ENCODE measurements at places on chromosomes 1 and 21.

DNA sequence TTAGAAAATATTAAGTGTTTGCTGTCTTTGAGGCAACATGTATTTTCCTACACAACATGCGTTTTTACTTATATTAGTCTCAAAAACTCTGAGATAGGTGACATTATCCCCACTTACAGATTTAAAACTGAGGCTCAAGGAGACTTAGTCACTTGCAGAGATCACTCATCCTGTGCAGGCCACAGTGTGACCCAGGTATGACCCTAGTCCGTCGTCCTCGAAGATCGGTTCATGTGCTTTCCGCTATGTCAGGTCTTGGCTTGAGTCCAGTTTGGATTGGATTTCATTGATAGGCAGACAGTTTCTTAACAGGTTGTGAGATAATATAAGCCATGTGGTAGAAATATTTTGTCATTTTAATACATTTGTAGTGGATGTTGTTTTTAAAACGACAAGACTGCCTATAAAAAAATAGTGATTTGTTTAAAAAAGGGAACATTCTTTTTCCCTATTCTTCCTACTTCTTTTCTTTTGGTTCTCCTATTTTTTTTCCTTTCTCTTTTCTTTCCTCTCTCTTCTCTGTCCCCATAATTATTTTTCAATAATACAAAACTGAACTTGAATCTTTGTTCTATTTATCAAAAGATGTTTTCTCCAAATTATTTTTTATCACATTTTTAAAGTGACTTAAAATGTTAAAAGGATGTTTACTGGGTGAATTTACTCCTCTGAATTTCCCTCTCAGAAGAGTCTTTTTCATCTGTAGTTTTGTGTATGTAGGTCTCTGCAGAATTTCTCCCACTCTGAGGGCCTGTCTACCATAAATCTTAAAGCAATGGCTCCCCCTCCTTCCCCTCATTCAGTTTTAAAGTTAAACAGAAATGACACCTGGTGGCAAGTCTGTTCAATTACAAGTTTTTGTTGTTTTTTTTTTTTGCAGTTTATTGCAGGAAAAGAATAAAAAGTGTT is 81.8 kb downstream of the PHTF1 start:
- no peak for DNase-seq

- DNase-seq, result no peak
Measured at GRCh38 chr1:245896258-245896657, 610.8 kb downstream of the SMYD3 start.

DNA sequence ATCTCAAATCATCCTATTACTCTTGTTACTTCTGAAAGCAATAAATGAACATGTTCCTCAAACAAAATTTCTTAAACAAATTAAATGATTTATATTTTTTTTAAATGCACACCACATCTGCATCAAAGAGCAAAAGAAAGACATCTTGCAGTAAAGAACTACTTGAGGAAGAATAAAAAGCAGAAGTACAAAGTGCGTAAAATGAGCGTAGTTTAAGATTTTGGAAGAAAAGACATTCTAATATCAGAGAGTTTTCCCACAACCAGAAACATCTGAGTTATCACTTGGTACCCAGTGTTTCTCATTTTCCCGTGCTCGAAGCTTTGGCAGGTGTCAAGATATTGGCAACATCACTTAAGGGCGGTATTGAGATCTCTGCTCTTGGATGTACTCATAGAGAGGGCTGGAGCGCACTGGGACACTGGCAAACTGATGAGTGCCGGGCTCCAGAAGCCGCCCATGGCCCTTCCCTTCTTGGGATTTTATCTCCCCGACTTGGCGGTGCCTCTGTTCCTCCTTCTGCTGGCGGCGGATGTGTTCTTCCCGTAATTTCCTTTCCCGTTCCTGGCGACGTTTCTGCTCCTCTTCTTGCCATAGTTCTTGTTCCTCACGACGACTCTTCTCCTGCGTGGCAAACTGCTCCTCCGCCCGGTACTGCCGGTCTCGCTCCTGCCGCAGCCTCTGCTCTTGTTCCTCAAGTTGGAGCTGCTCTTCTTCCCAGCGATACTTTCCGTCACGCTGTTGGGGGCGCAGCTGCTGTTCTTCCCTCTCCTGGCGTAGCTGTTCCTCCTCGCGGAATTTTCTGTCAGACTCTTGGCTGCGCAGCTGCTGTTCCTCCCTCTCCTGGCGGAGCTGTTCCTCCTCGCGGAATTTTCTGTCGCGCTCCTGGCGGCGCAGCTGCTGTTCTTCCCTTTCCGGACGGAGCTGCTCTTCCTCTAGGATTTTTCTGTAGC is 7.9 kb downstream of the TCHH start:
- no peak for DNase-seq

- no peak for DNase-seq
Measured at GRCh38 chr1:192817246-192817645, 8.4 kb downstream of the RGS2 start.

DNA sequence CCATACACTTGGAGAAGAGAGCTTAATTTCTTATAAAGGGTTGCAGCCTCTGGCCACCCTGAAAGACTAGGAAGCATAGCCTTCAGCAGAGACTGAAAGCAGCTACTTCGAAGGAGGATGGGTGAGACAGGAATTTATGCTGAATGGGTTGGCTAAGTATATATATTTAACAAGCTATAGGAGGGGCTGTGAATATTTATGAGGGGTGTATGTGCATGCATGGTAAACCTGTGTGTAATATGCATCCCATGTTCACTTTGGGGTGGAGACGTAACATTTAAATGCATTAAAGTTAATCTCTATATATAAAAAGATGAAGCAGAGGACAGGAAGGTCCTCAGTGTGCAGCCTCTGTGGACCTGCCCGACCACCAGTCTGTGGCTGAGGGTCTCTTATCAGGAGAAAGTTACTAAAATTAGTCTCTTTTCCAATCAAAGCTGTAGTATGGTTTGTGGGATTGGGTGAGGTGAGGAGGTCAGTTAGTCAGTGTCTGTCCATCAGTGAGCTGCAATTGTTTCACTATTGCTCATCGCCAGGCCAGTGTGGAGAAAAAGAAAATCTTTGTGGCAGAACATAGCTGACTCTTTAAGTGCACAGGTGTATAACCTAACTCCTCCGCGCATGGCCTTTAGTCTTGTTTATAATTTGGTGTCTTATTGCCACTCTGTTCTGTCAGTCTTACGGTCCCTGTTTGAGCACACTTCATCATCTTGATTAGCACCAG is 35.4 kb upstream of the DSCAM start:
- no peak for DNase-seq

DNA sequence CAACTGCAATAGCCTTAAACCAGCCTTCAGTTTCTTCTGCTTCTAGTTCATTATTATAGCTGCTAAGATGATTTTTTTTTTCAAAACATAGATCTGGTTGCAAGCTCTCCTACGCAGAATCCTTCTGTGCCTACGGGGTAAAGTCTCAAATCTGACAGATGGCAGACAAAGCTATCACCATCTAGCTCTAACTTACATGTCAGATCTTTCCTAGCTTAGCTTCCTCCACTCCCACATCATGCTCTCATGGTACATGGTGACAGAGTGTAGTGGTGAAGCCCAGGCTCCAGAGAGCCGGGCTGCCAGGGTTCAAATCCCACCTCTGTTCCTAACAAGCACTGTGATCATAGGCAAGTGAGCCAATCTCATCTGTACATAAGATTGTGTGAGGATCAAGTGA is 24.2 kb upstream of the GUCA2B start:
- no peak for DNase-seq

GRCh38 chr1:85321237-85321964 is 45.0 kb upstream of the BCL10 start:
- DNase-seq, result no peak

GRCh38 chr1:31019401-31019800 is 46.1 kb downstream of the PUM1 start:
- no peak for DNase-seq

DNA sequence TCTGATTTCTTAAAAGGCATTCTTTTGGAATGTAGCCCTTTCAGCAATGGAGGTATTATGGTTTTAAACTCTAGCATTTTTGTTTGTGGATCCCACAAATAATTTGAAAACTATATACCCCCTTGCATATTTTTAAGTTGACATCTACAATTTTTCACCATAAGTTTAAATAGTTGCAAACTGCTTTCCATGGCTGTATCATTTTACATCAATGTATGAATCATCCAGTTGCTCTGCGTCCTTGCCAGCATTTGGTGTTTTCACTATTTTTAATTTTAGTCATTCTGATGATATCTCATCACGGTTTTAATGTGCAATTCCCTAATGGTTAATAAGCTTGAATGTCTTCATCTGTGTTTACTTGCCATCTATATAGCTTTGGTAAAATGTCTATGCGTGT is 20.7 kb downstream of the DIPK1A start:
- DNase-seq, result no peak
